ENCODE measurements at places on chromosomes 7 and 10. TPM values are rescaled to one million over a fixed set of nuclear protein-coding genes. Genes with fewer than 3 reads are reported as not detected.

CFTR gene
- polyA plus RNA-seq: 124 TPM

HOXA4 gene
- polyA plus RNA-seq: 1.9 TPM

GRCh38 chr10:117143103-117143823 lies 5.2 kb upstream of the VAX1 start:
- DNase-seq: no peak

DNA sequence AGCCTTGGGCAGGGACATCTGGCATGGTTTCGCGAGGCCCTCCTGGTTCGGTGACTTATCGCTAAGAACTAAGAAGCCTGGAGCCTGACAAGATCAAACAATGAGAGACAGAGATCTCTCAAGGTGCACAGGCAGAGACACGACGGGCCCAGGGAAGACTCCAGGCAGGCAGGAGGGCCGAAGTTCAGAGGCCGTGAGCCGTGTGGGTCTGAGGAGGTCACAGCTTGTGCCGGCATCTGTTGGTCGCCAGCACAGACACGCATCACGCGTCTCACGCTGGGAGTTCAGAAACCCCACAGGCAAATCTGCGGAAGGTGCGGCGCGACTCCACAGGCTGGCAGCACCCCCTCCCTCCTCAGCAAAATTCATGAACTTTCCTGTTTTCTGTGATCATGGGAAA lies 314.0 kb downstream of the DNAJB6 start:
- no peak for DNase-seq

DNA sequence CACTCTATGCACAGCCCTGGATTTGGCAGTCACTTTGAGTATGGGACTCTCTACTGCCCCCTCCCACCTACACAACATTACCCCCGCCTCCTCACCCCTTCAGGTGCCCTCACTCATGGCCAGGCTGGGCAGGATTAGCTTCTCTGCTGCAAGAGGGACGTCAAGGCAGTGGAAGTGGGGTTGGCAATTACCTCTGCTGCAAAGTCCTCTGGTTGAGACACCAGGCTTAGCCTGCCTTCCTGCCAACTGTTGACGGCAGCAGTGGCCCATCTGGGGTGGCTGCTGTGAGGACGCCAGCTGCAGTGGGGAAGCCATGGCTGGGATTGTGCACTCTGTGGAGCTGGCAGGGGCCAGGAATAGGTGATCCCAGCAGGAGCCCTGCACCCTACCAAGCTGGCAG lies 26.7 kb downstream of the SVIL start:
- no peak for DNase-seq

GRCh38 chr7:46210467-46210866 lies 289.4 kb upstream of the IGFBP3 start:
- DNase-seq: no peak

DNA sequence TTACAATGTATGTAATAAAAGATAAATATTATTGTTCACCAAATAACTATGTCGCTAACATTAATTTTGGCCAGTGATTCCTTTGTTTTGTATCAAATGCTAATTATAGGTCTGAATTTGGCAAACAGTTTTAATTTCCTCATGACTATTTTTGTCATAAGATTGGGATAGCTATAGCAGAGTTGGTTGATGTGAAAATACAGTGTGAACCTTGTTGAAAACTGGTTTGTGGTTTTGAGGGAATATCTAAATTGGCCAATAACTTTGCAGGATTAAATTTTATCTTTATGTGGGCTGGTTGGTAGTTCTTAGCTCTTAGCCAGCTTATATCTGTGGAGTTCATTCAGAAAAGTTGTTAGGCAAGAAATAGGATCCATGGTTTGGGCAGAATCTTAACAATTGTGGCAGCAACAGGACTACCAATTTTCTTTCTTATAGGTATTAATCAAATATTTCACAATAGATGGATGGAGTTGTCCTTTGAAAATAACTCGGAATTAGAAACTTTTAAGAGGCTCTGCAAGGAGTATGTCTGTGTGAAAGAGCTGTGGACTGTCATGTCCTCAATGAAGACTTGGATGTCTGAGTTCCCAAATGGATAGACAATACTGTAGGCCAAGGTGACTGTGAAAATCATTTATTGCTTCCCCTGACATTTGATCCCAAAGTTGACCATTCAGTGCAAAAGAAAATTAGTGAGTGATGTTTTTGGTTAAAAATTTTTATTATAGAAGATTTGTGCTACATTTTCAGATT lies 73.5 kb downstream of the PRKG1 start:
- no peak for DNase-seq

DNA sequence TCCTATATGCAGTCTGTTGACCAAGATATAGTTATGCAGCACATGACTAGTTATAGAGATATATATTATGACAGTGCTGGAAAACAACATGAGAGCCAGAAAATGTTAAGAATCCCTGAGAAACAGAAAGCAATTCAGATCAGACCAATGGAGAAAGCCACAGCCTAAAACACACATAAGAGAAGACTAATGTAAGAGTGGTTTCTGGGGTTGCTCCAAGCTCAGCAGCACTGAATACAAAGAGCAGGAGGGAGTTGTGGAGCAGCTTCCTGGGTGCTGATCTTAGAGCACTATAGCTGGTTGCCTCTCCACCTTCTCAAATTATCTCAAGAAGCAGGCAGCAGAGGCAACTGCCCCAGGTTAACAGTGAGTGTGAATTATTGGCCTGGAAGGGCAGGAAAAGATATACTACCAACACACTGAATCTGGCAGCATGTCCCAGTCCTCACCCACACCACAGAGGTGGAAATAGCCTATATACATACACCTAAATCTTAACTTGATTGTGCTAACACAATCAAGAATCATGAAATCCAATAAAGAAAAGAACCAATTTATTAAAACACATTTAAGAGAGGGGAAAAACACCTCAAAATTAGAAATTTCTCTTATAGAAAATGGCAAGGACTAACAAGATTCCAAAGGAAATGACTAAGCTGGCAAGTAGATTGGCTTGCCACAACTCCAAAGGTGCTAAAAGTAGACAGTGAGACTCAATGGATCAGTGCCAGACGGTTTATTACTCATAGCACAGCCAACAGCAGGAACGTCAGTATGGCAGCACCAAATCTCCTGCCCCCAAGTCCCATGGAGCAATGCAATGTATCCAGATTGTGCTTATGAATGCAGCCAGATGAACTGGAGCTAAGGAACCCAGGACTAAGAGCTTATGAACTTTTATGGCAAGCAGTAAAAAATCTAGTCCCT lies 5.1 kb downstream of the PTTG1IP2 start:
- DNase-seq: no peak

DNA sequence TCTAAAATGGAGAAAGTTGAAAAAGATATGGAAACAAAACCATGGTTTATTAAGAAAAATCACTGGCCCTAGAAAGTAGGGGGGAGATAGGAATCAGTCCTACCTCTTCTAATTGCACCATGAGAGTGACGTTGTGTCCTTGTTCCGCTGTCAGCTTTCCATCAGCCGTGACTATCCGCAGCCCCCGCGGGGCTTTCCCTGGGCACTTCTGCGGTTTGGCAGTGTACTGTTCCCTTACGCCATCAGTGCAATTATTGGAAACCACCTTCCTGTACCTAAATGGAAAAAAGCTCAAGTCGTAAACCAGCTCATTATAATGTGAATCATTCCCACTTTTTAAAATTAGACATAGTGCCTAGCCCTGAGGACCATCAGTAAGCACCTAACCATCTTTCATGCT lies 512.2 kb downstream of the SORCS1 start:
- DNase-seq: no peak

- DNase-seq: no peak
These were observed 97.8 kb downstream of the AGMO start for GRCh38 chr7:15463801-15464666.

Measured in pancreas (tissue), 10 donors.